Bronchial epithelial cell (primary cell): ENCODE measurements at places on chromosomes 7 and 10. TPM values are rescaled to one million over a fixed set of nuclear protein-coding genes. Genes with fewer than 3 reads are reported as not detected.

DNA sequence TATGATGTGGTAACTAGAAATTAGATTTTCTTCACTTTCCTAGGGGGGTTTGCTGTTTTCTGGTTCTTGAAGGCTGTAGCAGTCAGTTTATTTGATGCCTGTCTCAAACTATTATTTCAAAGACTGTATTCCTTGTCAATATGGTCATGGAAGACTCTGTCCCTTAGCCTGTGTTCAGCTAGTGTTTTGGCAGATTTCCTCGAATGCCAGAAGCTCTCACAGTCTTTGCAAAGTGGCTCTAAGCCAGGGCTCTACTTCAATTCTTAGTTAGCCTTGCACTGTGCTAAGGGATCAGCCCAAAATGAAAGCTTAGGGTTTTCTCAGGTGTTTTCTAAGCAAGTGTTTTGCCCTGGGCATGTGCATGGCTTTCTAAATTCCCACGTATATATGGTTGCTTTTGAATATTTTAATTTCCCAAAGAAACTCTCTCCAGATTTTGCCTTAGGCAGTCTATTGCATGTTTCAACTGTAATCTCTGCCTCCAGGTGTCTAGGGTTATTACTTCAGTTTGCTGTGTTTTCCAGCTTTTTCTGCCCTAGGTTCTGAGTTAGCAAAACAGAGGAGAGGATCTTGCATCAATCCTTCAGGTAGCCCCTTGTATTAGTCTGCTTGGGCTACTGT lies 7.2 kb upstream of the C1GALT1 start:
- DNase-seq, result no peak

DNA sequence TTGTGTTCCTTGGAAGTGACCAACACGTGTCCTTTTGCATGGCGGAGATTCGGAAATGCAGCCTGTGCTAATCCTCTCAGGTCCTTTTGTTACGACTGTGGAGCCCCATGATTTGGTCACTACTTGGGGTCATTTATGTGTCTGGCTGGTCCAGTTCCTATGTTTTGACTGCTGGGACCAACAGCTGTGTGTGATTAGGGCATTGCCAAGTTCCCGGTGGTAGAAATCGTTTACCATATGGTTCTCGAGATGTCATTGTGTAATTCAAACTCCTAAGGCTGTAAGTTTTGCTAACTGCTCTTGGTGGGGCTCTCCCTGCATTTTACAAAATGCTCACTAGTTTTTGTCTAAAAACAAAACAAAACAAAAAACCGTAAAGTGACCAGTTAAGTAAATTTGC lies 62.0 kb downstream of the CCNY start:
- no peak for DNase-seq

DNA sequence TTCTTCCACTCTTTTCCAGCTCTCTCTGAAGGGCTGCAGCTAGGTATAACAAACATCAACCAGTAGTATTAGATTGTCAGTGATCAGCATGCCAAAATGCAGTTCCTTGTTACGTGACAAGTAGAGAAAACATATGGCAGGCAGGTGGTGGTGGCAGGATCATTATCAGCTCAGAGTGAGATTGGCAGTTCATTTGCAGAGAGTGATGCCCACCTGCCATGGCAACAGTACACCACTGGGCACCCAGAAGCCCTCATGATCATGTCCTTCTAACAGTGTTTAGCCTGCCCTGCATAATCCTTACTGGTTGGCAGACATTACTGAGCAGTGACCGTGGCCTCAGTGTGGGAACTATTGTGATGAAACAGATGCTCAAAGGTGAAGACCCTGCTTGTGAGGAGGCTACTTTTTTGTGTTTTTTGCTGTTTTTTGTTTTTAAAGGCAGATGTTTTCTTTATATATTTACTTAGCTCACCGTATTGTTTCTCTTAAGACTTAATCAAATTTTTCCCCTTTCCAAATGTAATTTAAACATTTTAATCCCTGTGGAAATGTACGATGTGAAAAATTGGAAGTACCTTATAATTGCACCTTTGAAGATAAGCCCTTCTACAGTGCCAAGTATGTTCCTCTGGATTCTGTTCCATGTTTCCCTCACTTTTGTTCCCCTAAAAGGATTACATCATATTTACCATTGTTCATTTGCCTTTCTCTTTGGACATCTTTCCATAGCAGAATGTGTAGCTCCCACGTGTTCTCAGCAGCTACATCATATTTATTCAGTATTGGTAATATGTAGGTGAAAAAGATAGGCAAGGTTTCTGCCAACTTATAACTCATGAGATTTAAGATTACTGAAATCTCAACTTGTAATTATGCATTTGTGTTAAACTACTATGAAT lies 179.6 kb downstream of the SND1 start:
- DNase-seq, result no peak

GRCh38 chr7:100544967-100545359 lies 6.0 kb downstream of the AGFG2 start:
- peak; percentile 46 for DNase-seq

Gene PAX2
- total RNA-seq, result not detected in 2 replicates
